ENCODE measurements at places on chromosomes 7 and 10. TPM values are rescaled to one million over a fixed set of nuclear protein-coding genes. Genes with fewer than 3 reads are reported as not detected.
A peak's percentile ranks its signal among the peaks of the same experiment; 100 is the strongest.

DNA sequence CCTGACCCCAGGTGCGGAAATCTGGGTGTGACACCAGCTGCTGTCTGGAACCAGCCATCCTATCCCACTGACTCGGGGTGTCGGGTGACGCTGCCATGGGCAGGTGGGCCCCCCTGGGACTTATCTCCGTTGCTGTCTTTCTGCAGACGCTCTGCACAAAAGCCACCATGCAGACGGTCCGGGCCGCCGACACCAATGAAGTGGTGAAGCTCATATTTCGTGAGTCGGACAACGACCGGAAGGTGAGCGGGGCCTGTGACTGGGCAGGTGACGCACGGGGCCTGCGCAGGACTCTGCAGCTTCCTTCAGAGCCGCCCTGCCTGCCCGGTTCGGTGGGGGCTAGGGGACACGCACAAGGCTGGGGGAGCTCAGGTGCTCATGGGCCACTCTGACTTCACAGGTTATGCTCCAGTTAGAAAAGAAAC, 36.6 kb downstream of the NKX6-2 start:
- H3K27ac ChIP-seq, result no peak overlapping the region
- no peak for DNase-seq
- peaks cover 6% of the 10 kb centered on the region for H3K27me3 ChIP-seq
- peaks cover 41% of the 10 kb centered on the region for H3K4me1 ChIP-seq

DNA sequence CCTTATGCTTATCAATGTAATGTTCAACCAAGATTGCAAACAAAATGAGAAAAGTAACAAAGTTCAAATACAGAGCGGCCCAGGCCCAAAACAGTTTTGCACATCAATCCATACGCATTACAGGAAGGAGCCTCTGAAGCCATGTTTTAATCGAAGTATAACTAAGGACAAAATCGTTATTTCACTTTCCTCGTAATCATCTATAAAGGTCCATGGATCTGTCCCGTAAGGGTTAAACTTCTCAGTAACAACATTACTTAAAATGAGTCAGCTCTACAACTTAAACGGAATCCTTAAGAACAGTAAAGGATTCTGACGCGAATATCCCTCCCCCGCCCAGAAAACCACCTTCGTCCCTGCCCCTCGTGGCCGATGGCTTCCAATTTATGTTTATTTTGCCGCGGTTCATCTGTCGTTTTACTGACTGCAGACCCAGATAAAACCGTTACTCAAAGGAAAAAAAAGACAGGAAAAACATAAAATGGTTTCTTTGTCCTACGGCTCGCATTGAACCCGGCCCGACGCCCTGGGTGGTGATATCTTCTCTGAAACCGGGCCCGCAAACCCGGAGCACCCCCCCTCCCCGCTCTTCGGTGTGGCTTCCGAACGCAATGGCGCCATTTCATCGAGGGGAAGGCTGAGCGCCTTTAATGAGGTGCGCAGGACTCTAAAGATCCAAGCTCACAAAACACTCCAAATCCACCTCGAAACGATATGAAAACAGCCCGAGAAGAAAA, 1.1 kb downstream of the HNRNPA2B1 start:
- peak; percentile 72 for DNase-seq
- H3K27ac ChIP-seq, result peak overlapping the region; percentile 100
- H3K27me3 ChIP-seq, result no peaks in the 10 kb centered on the region
- peak overlapping the region; percentile 100 for H3K4me3 ChIP-seq
- peaks cover 19% of the 10 kb centered on the region for H3K36me3 ChIP-seq

DNA sequence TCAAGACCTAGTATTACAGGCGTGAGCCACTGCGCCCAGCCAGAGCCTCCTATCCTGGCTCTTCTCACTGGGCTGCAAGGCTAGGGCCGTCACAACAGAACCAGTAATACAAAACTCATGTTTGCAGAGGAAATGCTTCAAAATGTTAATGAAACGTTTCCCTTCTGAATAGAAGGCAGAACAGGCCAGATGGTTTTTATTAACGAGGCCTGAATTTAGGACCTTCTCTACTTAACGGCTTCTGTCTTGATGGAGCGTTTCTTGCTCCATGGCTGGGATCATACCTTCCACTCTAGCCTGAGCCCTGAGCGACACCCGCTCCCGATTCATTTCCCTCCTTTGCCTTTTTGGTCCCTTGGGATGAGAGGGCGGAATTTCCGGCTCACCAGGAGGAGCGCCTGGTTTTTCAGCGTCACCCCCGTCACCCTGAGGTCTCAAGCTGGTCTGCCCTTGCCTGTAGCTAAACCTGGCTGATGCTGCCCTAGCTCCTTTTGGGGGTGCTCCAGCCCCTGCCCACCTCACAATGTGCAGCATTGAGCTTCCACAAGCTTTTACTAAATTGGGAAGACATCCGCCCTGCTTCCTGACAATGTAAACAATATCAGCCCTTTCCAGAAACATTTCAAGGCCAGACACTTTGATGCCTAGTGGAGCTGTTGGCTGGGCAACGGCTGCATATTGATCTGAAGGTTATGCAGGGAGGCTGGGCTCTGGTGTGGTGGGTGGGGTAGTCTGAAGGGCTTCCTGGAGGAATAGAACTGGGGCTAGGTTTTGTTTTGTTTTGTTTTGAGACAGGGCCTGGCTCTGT, 5.2 kb downstream of the CLIP2 start:
- no peak overlapping the region for H3K4me3 ChIP-seq
- H3K36me3 ChIP-seq, result peaks cover 17% of the 10 kb centered on the region
- no peaks in the 10 kb centered on the region for H3K27me3 ChIP-seq
- H3K27ac ChIP-seq, result peak overlapping the region; percentile 45

DNA sequence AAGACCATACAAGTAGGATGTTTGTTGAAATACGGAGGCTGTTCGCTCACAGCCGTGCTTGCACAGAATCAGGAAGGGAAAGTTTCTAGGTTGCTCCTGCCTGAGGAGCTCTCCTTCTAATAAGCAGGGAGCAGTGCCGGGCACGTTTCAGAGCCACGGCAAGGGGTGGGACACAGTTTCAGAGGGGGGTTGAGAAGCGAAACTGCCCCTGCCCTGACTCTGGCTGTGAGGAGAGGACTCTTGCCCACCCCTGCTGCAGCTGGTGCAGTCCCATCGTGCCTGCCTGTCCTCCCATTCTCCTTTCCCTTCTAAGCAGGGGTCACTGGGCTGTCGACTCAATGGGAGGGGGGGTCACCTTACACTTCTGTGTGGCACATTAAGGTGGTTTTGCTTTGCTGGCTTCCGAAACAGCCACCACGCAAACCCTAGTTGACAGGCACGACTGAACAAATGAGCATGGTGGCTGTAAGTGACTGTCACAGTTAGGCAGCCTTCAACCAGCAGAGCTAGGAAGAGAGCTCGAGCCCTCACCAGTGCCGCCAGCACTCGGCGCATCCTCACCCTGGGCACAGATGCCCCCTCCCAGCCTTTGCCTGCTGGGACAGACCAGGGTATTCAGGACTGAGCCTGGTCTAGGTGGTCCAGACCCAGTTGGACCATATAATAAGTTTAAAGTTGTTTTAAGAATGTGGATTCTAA, 37.5 kb downstream of the ZNF467 start:
- H3K27ac ChIP-seq, result no peak overlapping the region
- no peak overlapping the region for H3K4me3 ChIP-seq
- H3K36me3 ChIP-seq, result peaks cover 36% of the 10 kb centered on the region
- no peak for DNase-seq
- no peaks in the 10 kb centered on the region for H3K27me3 ChIP-seq
- H3K4me1 ChIP-seq, result peaks cover 11% of the 10 kb centered on the region

DNA sequence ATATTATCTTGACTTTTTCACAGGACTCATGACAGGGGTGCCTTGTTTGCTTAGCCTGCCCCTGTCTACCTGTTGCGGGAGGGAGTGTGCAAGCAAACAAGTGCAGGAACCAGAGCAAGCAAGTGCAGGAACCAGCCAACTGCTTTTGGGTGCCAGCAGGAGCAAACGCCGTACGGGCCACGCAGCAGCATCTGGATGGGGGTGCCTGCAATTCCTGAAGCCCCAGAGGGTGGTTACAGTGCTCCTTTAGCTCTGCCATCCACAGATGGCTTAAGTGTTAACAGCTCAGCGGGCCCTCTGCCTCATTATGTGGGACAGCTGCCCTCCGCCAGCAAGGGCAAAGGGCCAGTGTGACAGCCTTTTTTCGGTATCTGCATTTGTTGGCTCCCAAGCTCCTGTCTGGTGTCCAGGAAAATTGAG, 83.5 kb downstream of the MICU1 start:
- H3K36me3 ChIP-seq, result peaks cover 6% of the 10 kb centered on the region
- DNase-seq, result no peak
- H3K4me1 ChIP-seq, result no peaks in the 10 kb centered on the region
- no peak overlapping the region for H3K4me3 ChIP-seq

DNA sequence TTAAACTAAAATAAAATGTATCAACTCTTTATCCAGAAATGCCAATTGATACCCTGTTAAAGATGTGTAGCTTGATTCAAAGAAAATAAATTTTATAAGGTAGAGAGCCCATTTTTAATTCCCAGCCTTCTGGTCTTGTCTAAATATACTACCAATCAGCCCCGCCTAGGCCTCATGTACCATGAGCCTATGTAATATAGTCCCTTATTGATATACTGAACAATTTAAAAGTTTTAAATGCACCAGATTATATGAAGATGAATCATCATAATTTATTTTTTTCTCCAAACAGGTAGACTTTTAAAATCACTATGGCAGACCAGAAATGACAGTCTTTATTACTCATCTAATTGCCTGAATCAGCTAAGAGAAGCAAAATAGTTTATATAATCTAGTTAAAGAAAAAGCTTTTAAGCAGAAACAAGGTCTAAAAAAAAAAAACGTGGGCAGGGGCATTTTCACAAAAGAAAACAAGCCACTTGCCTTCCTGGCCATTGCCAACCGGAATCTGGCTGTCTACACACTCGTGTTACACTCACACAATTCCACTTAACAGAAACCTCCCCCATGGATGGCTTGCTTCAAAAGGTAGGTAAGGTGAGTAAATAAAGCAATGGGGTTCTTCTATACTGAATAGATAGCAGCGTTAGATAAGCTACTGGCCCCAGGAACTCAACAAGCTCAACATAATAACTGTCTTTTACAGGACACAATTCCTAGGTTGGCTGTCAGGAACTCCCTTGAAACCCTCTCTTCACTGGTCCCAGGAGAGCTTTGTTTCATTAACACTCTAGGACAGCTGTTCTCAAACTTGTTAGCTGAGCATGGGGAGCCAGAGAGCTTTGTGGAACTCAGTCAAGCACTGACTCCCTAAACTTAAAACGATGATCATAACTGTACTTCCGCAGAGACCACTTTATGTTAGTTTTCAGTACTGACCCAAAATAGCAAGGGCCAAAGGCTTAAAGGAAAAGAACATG, 37.2 kb downstream of the RAPGEF5 start:
- H3K4me3 ChIP-seq, result no peak overlapping the region
- DNase-seq, result peak; percentile 21
- no peaks in the 10 kb centered on the region for H3K27me3 ChIP-seq
- H3K4me1 ChIP-seq, result no peaks in the 10 kb centered on the region
- H3K36me3 ChIP-seq, result no peaks in the 10 kb centered on the region

- H3K4me1 ChIP-seq, result peaks cover 21% of the 10 kb centered on the region
- no peak overlapping the region for H3K27ac ChIP-seq
- no peaks in the 10 kb centered on the region for H3K36me3 ChIP-seq
- no peak for DNase-seq
- H3K4me3 ChIP-seq, result no peak overlapping the region
Measured at GRCh38 chr10:78553792-78554191, 515.0 kb upstream of the ZMIZ1 start.

DNA sequence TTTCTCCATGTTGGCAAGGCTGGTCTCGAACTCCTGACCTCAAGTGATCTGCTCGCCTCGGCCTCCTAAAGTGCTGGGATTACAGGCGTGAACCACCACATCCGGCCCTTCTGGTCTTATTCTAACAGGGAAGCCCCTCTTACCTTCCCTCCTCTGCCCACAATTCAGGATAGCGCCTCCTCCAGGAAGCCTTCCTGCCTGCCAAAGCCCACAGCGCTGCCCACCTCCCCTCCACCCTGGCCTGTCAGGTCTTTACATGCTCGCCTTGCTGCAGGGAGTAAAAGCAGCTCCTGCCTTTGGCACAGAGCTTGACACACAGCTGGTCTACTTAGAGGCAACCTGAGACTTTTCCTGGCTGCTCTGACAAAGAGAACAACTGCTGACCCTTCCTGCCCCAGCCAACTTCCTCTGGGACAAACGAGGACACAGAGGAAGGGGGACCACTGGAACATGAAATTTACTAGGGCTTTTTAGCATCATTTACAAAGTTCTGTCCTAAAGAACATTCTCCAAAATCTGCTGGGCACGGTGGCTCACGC, 13.2 kb downstream of the MLXIPL start:
- H3K36me3 ChIP-seq, result no peaks in the 10 kb centered on the region
- H3K27ac ChIP-seq, result no peak overlapping the region
- no peak for DNase-seq
- peaks cover 6% of the 10 kb centered on the region for H3K27me3 ChIP-seq
- peaks cover 9% of the 10 kb centered on the region for H3K4me1 ChIP-seq

DNA sequence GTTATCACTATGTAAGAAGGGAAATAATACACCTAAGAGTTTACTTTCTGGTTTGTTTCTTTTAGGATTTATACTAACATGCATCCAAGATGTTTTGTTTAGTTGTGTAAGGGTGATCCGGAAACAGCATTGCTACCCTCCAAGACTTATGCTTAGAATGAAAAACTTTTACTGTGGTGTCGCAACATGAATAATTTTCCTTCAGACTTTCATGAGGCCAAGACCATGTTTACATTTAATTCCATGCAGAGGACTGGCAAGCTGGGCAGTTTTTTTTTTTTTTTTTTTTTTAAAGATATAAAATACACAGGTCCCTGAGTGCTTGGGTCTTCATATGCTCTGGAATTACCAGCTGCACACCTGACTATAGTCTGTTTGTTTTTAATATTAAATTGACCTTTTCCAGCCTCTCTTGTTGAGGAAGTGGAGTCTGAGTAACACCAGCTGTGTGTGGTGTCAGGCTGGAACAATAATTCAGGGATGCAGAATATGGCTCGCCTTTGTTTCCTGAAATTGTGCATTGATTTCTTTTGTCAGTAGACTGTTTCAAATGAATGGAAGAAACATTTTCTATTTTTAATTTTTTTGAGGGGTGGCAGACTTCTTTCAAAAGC, 81.7 kb downstream of the ST7 start:
- no peak for DNase-seq
- H3K4me3 ChIP-seq, result no peak overlapping the region
- no peaks in the 10 kb centered on the region for H3K36me3 ChIP-seq

- no peak overlapping the region for H3K4me3 ChIP-seq
- peaks cover 16% of the 10 kb centered on the region for H3K4me1 ChIP-seq
- no peak overlapping the region for H3K27ac ChIP-seq
- no peak for DNase-seq
Measured at GRCh38 chr7:139767561-139767982, 10.2 kb downstream of the HIPK2 start.

DNA sequence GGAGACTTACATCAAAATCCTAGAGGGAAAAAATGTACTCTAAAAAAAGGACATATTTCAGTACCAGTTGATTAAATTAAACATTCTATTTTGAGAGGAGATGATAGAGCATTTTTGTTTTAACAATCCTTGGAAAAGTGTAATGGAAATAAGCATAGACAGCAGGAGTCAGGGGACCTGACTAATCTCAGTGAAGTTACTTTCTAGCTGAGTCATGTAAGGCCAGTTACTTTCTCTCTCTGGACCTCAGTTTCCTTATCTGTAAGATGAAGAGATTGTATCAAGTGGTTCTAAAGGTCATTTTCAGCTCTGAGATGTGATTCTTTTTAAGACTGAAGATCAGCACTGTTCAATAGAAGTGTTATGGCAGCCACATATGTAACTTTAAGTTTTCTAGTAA, 44.1 kb downstream of the VTI1A start:
- H3K27me3 ChIP-seq, result no peaks in the 10 kb centered on the region
- H3K4me3 ChIP-seq, result no peak overlapping the region
- H3K27ac ChIP-seq, result no peak overlapping the region
- no peaks in the 10 kb centered on the region for H3K4me1 ChIP-seq

The FZD8 gene
- 21.2 TPM for total RNA-seq

The DOCK4 gene
- total RNA-seq, result 95.0 TPM

The ANLN gene
- total RNA-seq, result 35.5 TPM

The HELLS gene
- total RNA-seq, result 34.7 TPM
